ENCODE measurements at places on chromosomes 7 and 10. TPM values are rescaled to one million over a fixed set of nuclear protein-coding genes. Genes with fewer than 3 reads are reported as not detected.

DNA sequence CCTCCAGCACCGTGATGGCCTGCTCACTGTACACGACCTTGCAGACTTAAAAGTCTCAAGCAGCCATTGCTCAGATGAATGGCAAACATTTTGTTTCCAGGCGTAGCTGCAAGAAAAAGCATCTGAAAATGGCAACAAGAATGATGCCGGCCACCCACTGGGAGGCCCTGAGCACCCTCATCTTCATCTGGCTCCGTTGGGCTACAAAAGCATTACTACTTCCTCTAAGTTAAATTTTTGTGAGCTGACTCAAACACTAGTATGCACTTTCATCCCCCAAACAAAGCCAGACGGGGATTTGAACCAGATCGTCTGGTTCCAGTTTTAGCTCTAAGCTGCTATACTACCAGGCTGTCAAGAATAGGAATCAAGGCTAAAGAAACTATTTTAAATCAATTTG lies 116.6 kb upstream of the CDK1 start:
- H3K36me3 ChIP-seq = no peaks in the 10 kb centered on the region
- peaks cover 4% of the 10 kb centered on the region for H3K4me1 ChIP-seq
- DNase-seq = no peak
- peaks cover 3% of the 10 kb centered on the region for H3K27me3 ChIP-seq
- H3K4me3 ChIP-seq = no peak overlapping the region

The PNLIPRP3 gene
- total RNA-seq = not detected

GRCh38 chr7:80362010-80362618 lies 149.8 kb downstream of the GNAT3 start:
- no peaks in the 10 kb centered on the region for H3K27me3 ChIP-seq
- DNase-seq = no peak
- H3K27ac ChIP-seq = no peak overlapping the region
- H3K4me1 ChIP-seq = no peaks in the 10 kb centered on the region

- H3K4me1 ChIP-seq = peaks cover 5% of the 10 kb centered on the region
- H3K27me3 ChIP-seq = peaks cover 3% of the 10 kb centered on the region
- H3K36me3 ChIP-seq = no peaks in the 10 kb centered on the region
- no peak overlapping the region for H3K4me3 ChIP-seq
- H3K27ac ChIP-seq = no peak overlapping the region
Observed at GRCh38 chr7:93055543-93056107, 62.2 kb downstream of the SAMD9 start.

DNA sequence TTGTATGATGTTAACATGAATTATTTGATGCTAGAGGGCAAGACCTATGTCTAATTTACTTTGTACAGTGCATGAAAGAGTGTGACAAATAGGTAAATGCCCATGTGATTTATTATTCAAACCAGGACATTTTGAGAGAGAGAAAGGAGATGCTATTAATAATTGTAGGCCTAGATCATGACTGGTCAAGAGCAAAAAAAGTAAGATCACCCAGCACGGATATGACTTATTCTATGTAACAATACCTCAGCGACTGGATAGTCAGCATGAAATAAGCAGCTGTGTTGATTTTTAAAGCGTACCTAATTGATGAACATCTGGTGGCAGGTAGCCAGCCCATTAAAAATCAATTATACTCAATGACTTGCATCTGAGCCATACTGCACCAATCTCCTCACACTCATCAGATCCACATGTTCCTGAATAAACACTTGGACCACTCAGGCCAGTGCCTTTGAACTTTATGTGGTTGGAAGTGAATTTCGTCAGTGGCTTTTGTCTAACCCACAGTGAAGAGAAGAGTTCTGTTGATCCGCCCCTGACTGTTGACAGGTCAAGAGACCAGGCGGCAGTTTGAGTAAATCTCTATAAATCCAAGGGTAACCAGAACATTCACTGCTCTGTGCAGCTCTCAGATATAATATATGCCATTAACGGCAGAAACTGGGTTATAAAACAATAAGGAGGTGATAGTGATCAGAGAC lies 435.3 kb downstream of the MDFIC start:
- no peak for DNase-seq
- no peak overlapping the region for H3K4me3 ChIP-seq
- no peaks in the 10 kb centered on the region for H3K36me3 ChIP-seq
- H3K4me1 ChIP-seq = no peaks in the 10 kb centered on the region

- no peaks in the 10 kb centered on the region for H3K27me3 ChIP-seq
- H3K4me1 ChIP-seq = peaks cover 47% of the 10 kb centered on the region
- peak; percentile 66 for DNase-seq
- H3K27ac ChIP-seq = peak overlapping the region; percentile 87
- peak overlapping the region; percentile 66 for H3K4me3 ChIP-seq
Observed at GRCh38 chr10:86411281-86411841, 44.8 kb upstream of the GRID1 start.

DNA sequence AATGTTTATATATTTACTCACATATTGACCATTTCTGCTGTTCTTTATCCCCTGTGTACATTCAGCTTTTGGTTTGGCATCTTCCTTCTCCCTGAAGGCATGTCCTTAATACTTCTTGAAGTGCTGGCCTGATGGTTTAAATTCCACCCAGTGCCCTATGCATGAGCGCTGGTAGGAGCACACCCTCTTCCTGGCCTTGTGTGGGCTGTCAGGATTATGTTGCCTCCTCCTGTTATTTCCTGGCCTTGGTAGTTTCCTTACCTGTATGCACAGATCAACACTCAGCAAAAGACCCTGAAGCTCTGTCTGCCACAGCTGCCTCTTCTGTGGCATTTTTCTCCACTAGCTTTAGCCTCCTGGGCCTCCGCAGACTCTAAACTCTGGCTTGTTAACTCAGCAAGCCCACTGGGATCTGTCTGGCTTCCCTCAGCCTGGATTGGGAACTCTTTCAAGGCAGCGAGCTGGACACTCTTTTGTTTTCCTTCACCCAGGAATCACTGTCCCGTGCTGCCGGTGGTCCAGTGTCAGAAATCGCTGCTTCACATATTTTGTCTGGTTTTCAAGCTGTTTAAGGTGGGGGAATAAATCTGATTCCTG lies 595.2 kb downstream of the SDK1 start:
- H3K27me3 ChIP-seq = peaks cover 2% of the 10 kb centered on the region
- no peaks in the 10 kb centered on the region for H3K36me3 ChIP-seq
- no peak for DNase-seq
- H3K4me3 ChIP-seq = no peak overlapping the region
- no peak overlapping the region for H3K27ac ChIP-seq
